ENCODE measurements at places on chromosomes 3 and 15.

DNA sequence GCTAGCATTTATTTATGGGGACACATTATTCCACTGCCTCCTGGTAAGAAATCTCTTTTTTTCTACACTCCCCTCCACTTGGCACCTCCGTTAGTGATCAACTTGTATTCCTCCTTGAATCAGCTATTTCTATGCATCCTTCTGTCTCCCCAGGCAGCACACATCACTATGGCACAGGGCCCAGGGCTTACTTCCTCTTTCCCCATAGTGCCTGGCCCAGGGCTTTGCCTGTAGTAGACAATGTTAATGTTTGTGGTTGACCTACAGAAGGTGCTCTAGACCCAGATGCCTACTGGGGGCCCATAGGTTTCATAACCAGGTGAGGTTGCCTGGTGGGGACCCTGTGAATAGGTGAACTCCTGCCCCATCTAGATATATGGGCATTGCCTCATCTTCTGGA lies 44.9 kb downstream of the EPHB1 start:
- no peak overlapping the region for H3K4me3 ChIP-seq
- no peaks in the 10 kb centered on the region for H3K27me3 ChIP-seq
- no peaks in the 10 kb centered on the region for H3K4me1 ChIP-seq
- DNase-seq = no peak
- H3K36me3 ChIP-seq = no peaks in the 10 kb centered on the region

DNA sequence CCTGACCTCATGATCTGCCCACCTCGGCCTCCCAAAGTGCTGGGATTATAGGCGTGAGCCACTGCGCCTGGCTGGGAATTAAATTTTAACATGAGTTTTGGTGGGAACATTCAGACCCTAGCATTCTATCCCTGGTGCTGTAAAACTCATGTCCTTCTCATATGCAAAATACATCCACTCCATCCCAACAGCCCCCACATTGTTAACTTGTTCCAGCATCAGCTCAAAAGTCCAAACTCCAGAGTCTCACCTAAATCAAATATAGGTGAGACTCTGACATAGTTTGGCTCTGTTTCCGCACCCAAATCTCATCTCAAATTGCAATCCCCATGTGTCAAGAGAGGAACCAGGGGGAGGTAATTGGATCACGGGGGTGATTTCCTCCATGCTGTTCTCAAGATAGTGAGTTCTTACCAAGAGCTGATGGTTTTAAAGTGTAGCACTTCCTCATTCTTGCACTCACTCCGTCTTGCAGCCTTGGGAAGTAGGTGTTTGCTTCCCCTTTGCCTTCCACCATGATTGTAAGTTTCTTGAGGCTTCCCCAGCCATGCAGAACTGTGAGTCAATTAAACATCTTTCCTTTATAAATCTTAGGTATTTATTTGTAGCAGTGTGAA lies 96.2 kb upstream of the PLCL2 start:
- no peak overlapping the region for H3K4me3 ChIP-seq
- H3K27ac ChIP-seq = no peak overlapping the region
- H3K4me1 ChIP-seq = peaks cover 5% of the 10 kb centered on the region
- DNase-seq = no peak
- H3K27me3 ChIP-seq = no peaks in the 10 kb centered on the region

DNA sequence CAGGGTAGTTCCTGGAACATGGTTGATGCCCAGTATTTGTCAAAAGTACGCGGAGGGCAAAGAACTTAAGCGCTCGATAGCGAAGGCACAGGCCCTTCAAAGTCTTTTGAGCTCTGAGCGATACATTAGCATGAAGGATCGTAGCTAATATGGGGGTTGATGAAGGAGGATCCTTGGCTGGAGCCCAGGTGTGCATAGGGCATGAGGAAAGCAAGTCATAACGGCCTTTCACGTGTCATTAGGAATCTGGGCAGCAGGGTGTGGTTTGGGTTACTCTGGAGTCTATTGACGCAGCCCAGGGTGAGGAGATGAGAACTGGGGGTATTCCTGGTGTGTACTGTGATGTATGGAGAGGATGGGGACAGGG lies 31.7 kb downstream of the SPINK8 start:
- peak overlapping the region; percentile 79 for H3K4me3 ChIP-seq
- no peak for DNase-seq
- no peaks in the 10 kb centered on the region for H3K27me3 ChIP-seq
- peaks cover 7% of the 10 kb centered on the region for H3K4me1 ChIP-seq
- H3K36me3 ChIP-seq = peaks cover 13% of the 10 kb centered on the region

- H3K27ac ChIP-seq = peak within 1 kb of the TSS; percentile 94
- no peaks in the 10 kb centered on the region for H3K36me3 ChIP-seq
- no peaks in the 10 kb centered on the region for H3K27me3 ChIP-seq
- H3K4me1 ChIP-seq = peaks cover 3% of the 10 kb centered on the region
- DNase-seq = peak; percentile 43
- peak within 1 kb of the TSS; percentile 73 for H3K4me3 ChIP-seq
Observed at GRCh38 chr3:12796171-12797123, at the start of gene CAND2. Gene CAND2 (plus strand): TSS chr3:12796680. CDS start chr3:12796721, 41 bp downstream.

GRCh38 chr3:106086636-106087035 lies 217.8 kb upstream of the CBLB start:
- H3K27me3 ChIP-seq = no peaks in the 10 kb centered on the region
- no peak for DNase-seq
- no peak overlapping the region for H3K4me3 ChIP-seq

DNA sequence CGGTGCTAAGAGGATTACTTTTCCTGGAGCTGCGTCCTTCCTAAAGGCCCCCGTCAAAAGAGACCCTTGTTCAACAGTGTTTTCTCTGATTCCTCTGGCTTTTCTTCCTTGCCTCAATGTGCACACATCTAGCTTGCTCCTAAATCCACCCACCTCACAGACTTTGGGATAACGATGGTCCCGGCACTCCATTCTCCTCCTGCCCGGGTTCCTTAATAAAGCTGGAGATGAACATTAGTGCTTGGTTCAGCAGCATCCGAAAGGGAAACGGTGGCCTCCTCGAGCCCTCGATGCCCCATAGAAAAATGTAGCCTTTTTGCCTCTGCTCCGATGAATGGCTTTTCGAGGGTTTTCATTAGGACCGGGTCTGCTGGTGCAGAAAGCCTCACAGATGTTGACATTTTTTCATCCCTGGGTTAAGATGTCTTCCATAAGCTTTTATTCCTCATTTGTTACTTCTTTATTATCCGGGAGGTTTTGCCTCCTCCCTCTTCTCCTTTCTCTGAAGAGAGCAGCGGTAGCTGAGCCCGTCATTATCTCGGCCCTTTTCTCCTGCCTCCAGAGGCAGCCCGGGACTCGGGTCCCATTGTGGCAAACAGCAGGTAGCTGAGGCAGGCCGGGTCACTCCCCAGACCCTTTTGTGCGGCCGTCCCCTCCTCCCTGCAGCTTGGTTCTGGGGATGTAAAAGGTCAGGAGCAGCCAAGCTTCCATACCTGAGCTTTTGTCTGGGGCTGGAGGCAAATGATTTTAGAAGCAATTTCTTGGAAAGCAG lies 64.6 kb downstream of the CPN2 start:
- H3K4me3 ChIP-seq = no peak overlapping the region
- H3K27ac ChIP-seq = no peak overlapping the region
- no peaks in the 10 kb centered on the region for H3K27me3 ChIP-seq
- H3K4me1 ChIP-seq = no peaks in the 10 kb centered on the region

DNA sequence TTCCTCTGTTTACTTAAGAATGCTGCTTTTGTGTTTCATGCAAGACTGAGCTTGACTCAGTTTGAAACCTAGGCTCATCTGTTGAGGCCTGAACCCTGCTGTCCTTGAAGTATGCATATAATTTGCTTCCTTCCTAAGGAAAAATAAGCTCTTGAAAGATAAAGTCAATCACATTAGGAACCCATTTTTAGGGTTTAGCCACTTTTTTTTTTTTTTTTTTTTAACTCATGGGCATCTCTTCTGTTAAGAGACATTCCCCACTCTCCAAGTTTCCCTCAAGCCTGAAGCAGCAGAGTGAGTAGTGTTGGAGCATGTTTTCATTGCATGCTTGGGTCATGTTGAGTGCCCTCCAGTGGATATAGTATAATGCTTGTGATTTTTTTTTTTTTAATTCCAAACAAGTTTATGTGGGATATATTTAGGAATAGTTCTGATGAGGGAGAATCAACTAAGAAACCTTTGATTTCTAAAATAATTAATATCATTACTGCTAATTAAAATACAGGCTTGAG lies 3.6 kb downstream of the CTNNB1 start:
- no peak for DNase-seq
- peaks cover 52% of the 10 kb centered on the region for H3K4me1 ChIP-seq
- no peak overlapping the region for H3K27ac ChIP-seq
- no peaks in the 10 kb centered on the region for H3K36me3 ChIP-seq
- H3K27me3 ChIP-seq = no peaks in the 10 kb centered on the region

- DNase-seq = no peak
- H3K4me3 ChIP-seq = no peak overlapping the region
- H3K27ac ChIP-seq = no peak overlapping the region
- H3K27me3 ChIP-seq = no peaks in the 10 kb centered on the region
- peaks cover 13% of the 10 kb centered on the region for H3K36me3 ChIP-seq
Observed at GRCh38 chr3:161083131-161083530, 22.0 kb downstream of the B3GALNT1 start.

- no peak overlapping the region for H3K27ac ChIP-seq
- H3K4me3 ChIP-seq = no peak overlapping the region
- H3K36me3 ChIP-seq = no peaks in the 10 kb centered on the region
- DNase-seq = no peak
- H3K27me3 ChIP-seq = no peaks in the 10 kb centered on the region
- no peaks in the 10 kb centered on the region for H3K4me1 ChIP-seq
Observed at GRCh38 chr3:157639756-157640426, 136.7 kb upstream of the VEPH1 start.

GRCh38 chr3:24400450-24400849 lies 94.2 kb downstream of the THRB start:
- peak overlapping the region; percentile 59 for H3K27ac ChIP-seq
- H3K4me3 ChIP-seq = peak overlapping the region; percentile 24
- H3K4me1 ChIP-seq = peaks cover 25% of the 10 kb centered on the region
- H3K36me3 ChIP-seq = no peaks in the 10 kb centered on the region

- no peak for DNase-seq
- H3K4me3 ChIP-seq = no peak overlapping the region
- no peaks in the 10 kb centered on the region for H3K27me3 ChIP-seq
- peaks cover 23% of the 10 kb centered on the region for H3K4me1 ChIP-seq
- H3K36me3 ChIP-seq = no peaks in the 10 kb centered on the region
- H3K27ac ChIP-seq = peak overlapping the region; percentile 19
Observed at GRCh38 chr3:4426782-4427344, 40.2 kb downstream of the SUMF1 start.

GRCh38 chr3:197064771-197065170 lies 35.2 kb upstream of the MELTF start:
- no peaks in the 10 kb centered on the region for H3K4me1 ChIP-seq
- no peaks in the 10 kb centered on the region for H3K27me3 ChIP-seq
- no peak for DNase-seq
- H3K4me3 ChIP-seq = no peak overlapping the region
- H3K36me3 ChIP-seq = peaks cover 7% of the 10 kb centered on the region
- no peak overlapping the region for H3K27ac ChIP-seq

- H3K4me3 ChIP-seq = no peak overlapping the region
- DNase-seq = no peak
- no peaks in the 10 kb centered on the region for H3K4me1 ChIP-seq
- no peaks in the 10 kb centered on the region for H3K36me3 ChIP-seq
- no peaks in the 10 kb centered on the region for H3K27me3 ChIP-seq
Observed at GRCh38 chr3:15342945-15343344, 10.6 kb upstream of the SH3BP5 start.

DNA sequence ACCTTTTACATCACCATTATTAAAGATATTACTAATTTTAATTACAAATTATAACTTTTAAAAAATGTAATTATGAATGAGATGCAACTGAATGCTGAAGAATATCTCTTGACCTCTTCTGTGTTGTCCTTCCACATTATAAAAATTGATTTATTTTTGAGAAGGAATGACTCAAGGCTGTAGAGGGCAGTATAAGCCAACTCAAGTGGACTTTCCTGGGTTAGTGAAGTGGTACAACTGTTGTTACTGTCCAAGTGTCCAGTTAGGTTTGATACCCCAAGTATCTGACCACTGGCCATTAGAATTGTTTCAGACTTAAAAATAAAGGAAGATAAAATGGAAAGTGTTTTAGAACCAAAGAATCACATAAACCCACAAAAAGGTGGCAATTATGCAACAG lies 51.9 kb downstream of the BBX start:
- H3K36me3 ChIP-seq = no peaks in the 10 kb centered on the region
- no peak overlapping the region for H3K4me3 ChIP-seq
- H3K4me1 ChIP-seq = no peaks in the 10 kb centered on the region
- no peak overlapping the region for H3K27ac ChIP-seq

GRCh38 chr3:54020436-54020835 lies 101.9 kb upstream of the CACNA2D3 start:
- no peaks in the 10 kb centered on the region for H3K4me1 ChIP-seq
- no peak for DNase-seq
- H3K27me3 ChIP-seq = no peaks in the 10 kb centered on the region
- no peak overlapping the region for H3K27ac ChIP-seq
- H3K4me3 ChIP-seq = no peak overlapping the region

GRCh38 chr15:67892559-67893377 lies 52.9 kb upstream of the RNU6-1 start:
- no peaks in the 10 kb centered on the region for H3K27me3 ChIP-seq
- DNase-seq = no peak
- peaks cover 5% of the 10 kb centered on the region for H3K4me1 ChIP-seq
- H3K4me3 ChIP-seq = no peak overlapping the region

DNA sequence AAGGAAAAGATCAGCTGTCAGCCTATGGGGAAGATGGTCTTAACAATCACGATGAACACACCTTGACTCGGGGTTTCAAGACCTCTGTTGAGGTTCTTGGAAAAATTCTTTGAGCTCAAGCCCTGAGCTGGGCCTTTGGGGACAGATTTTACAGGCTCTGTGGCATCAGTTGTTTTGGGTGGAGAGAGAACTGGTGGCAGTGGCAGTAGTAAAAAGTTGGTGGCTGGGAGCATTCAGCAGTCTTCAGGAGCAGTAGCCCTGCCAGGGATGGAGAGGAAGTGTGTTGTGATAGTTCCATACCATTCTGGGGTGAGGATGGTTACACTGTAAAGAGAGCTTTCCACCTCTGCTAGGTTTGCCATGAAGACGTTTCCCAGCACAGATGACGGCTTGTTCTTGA lies 4.9 kb upstream of the KY start:
- H3K27ac ChIP-seq = no peak overlapping the region
- H3K27me3 ChIP-seq = no peaks in the 10 kb centered on the region
- no peaks in the 10 kb centered on the region for H3K36me3 ChIP-seq
- no peak for DNase-seq
- H3K4me1 ChIP-seq = peaks cover 6% of the 10 kb centered on the region

GRCh38 chr3:79167651-79168416 lies 600.0 kb downstream of the ROBO1 start:
- H3K4me3 ChIP-seq = no peak overlapping the region
- H3K27me3 ChIP-seq = no peaks in the 10 kb centered on the region
- no peaks in the 10 kb centered on the region for H3K36me3 ChIP-seq
- DNase-seq = no peak
- no peaks in the 10 kb centered on the region for H3K4me1 ChIP-seq

DNA sequence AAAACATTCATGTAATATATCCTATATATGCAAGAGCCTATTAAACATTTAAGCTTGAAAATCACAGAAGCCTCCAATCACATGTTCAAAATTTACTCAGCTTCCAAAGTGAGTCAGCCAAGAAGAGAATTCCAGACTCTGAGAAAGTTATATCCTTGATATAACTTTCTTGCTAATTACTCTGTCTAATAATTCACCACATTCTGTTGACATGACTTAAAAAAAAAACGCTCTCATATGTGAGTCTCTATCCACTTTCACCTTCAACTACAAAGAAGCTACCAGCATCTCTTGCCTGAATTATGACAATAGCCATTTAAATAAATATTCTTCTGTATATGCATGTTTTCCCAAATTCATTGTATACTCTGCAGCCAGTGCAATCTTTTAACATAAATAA lies 1116.3 kb upstream of the CADM2 start:
- H3K36me3 ChIP-seq = no peaks in the 10 kb centered on the region
- no peak overlapping the region for H3K27ac ChIP-seq
- H3K4me1 ChIP-seq = no peaks in the 10 kb centered on the region
- no peak for DNase-seq
- no peak overlapping the region for H3K4me3 ChIP-seq
